ENCODE measurements at places on chromosomes 4 and X.

GRCh38 chr4:142866685-142867084 lies 20.6 kb upstream of the INPP4B start:
- no peak for DNase-seq

DNA sequence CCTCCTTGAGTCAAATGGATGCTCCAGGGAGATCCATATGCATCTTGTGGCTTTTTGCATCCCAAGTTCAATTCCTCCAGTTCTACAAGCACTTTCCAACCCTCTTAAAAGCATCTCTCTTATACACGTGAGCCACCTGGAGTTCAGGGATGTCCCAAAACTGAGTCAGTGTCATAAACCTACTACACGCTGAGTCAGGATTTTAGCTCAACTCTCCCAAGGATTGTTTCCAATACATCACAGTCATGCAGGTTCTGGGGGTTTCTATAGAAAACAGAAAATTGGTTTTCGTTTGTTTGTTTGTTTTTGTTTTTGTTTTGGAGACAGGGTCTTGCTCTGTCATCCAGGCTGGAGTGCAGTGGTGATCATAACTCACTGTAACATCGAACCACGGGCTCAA lies 25.9 kb upstream of the ESX1 start:
- no peak for DNase-seq

DNA sequence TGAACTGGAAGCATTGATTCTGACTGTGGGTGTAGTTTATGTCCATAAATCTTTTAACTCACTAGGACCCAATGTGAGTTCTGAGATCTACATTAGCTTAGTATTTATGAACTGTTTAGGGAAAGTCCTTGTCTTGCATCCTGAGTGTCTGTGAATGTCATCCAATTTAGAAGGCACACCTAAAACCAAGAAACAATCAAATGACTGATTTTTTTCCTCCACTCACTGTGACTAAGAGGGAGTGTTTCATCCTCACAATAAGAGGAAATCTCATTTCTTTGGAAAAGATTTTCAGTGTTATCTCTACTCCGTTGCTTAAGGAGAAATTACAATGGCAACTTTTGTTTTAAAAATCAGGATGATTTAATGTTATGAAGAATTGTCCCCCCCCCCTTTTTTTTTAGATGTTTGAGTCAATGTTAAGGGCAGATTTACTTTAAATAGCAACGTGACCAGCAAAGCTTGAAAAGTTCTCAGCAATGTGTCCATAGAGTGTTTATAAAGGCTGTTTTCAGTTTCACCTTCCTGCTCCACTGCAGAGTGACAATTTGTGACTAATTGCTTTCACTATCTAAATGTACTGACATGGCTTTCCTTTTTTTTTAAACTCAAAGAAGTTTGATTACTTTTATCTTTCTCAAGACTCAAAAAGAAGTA lies 173.0 kb downstream of the SPCS3 start:
- no peak for DNase-seq

- DNase-seq: no peak
Measured at GRCh38 chrX:17633546-17633945, 103.7 kb upstream of the SCML1 start.

DNA sequence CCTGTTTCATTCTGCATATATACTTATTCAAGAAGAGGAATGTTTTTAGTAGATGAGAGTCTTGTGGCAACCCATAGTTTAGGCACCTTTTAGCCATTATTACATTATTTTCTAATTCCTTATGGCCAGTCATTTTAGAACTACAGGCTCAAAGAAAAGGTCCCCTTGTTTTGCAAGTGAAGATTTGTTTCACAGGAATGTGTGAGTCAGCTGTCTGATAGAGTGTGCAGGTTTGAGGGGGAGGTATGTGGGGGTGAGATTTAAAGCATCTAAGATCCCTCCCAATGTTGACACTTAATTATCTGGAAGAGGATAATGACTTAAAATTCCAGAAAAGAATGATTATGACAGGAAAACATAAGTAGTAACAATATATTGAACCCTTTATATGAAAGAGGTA lies 495.6 kb downstream of the KCNIP4 start:
- DNase-seq: no peak

DNA sequence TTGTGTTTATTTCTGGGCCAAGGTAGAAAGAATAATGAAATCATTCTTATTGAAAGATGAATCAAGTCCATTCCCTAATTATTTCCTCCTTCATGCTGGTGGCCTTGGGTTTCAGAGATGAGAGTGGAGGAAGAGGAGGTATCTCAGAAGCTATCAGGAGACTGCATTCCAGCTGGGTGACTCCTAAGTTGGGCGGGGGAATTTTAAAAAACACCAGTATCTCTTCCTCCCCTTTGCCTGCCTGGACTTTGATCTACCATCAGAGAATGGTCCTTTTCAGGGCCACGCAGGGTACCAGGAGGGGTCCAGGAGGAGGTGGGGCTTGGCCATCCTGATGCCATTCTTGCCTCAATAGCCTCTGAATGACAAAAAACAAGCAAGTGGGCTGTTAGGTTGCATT lies 104.4 kb downstream of the ASMT start:
- DNase-seq: no peak

GRCh38 chrX:25202827-25203226 lies 187.1 kb upstream of the ARX start:
- DNase-seq: no peak

GRCh38 chr4:77615153-77615552 lies 9.5 kb downstream of the CXCL13 start:
- DNase-seq: no peak

DNA sequence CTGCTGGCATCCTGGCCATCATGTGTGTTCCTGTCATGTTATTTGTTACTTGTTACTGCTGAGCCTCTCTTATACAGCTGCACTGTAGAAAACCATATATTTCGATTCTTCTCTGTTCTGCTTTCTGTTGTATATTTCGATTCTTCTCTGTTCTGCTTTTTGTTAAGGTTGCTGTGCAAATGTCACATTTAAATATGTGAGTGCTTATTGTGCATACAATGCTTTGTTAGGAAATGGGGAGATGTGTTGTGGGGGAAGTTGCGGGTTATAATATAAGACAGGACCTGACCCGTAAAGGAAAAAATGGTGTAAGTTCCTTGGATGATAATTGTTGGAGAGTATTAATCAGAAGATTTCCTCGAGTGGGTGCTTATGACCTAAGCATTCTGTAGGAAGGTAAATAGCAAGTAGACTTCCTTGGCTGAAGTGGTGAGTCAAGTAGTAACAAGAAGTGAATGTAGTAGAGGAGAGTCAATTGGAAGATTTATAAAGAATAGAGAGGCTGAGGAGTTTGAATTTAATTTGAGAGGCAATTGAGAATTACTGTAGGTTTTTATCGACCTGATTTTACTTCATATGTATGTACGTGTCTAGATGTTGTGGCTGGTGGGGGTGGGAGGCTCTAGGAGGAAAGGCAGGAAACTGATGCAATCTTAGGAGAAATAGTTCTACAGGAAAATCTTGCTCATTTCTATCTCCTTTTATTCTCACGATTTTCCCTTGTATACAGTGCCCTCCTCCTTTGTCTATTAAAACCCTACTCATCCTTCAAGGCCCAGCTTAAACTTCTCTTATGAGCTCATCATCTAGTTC lies 8.5 kb downstream of the OGT start:
- no peak for DNase-seq

- DNase-seq: no peak
Measured at GRCh38 chrX:51461053-51462044, 35.0 kb downstream of the NUDT11 start.

DNA sequence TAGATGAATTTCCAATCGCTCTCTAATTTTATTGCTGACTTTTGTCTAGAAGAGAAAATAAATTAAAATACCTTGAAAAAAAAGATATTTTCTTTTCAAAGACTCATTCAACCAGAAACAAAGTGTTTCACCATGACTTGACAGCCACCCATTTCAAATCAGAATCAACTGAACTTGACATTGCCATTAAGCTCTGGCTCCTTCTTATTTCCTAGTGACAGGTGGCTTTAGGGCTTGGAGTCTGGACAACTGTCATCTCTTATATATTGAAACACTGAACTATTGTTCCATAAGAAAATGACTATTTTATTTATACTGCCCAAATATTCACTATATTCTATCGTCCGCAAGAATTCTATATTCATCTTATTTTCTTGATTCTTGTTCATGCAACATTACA lies 229.2 kb downstream of the SLC39A8 start:
- DNase-seq: no peak

GRCh38 chrX:151737494-151737893 lies 2.9 kb downstream of the CNGA2 start:
- no peak for DNase-seq

DNA sequence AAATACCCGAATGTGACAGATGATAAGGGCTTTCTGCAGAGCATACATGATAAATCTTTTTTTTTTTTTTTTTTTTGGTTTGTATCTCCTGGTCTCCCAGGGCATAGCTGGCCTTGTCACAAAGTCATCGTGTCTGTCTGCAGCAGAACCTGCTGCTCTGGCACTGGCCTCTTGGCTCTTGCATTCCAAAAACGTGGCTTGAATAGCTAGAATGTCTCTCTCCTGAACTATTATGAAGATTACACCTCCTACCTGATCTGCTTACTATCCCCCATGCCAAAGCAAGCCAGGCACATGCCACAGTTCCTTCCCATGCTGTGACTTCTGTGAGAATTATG lies 50.4 kb upstream of the SCRG1 start:
- no peak for DNase-seq

GRCh38 chrX:153468008-153468580 lies 2.3 kb downstream of the HAUS7 start:
- no peak for DNase-seq

- DNase-seq: no peak
Measured at GRCh38 chrX:42248226-42248625, 324.9 kb upstream of the CASK start.

DNA sequence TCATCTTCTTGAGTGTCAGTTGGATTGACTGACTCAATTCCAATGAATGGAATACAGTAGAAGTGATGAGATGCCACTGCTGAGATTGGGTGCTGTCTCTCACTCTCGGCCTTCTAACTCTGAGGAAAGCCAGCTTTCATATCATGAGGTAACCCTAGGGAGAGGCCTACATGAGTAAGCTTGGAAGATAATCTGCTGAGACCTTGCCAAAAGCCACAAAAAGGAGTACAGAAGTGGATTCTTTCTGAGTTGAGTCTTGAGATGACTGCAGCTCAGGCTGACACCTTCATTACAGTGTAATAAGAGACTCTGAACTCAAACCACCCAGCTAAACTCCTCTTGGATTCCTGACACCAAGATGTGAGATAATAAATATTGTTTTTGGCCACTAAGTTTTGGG lies 537.4 kb upstream of the MAGEB18 start:
- no peak for DNase-seq

DNA sequence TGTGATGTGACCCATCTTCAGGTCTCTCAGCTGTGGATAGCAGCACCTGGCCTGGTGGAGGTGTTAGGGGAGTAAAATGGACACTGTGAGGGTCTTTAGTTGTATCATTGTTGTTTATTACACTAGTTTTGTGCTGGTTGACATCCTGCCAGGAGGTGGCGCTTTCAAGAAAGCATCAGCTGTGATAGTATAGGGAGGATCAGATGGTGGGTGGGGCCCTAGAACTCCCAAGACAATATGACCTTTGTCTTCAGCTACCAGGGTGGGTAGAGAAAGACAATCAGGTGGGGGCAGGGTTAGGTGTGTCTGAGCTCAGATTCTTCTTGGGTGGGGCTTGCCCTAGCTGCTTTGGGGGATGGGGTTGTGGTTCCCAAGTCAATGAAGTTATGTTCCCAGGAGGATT lies 162.8 kb downstream of the PPP1R2C start:
- DNase-seq: peak; percentile 43

DNA sequence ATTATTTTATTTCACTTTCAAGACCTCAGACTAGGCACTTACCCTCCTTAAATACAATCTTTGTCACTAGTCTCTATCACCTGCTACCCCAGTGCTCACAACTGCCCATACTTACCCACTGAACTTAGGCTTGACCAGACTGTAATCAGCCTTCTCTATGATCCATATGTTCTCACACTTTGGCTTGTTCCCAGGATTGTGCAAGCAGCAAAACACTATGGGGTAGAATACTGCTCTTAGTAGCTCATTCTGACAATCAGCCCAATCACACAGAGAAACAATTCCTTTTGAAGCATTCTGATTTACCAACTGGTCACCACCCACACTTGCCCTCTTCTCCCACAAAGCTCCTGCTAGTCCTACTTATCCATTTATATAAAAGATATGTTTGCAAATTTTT lies 878.3 kb downstream of the FSTL5 start:
- DNase-seq: no peak

DNA sequence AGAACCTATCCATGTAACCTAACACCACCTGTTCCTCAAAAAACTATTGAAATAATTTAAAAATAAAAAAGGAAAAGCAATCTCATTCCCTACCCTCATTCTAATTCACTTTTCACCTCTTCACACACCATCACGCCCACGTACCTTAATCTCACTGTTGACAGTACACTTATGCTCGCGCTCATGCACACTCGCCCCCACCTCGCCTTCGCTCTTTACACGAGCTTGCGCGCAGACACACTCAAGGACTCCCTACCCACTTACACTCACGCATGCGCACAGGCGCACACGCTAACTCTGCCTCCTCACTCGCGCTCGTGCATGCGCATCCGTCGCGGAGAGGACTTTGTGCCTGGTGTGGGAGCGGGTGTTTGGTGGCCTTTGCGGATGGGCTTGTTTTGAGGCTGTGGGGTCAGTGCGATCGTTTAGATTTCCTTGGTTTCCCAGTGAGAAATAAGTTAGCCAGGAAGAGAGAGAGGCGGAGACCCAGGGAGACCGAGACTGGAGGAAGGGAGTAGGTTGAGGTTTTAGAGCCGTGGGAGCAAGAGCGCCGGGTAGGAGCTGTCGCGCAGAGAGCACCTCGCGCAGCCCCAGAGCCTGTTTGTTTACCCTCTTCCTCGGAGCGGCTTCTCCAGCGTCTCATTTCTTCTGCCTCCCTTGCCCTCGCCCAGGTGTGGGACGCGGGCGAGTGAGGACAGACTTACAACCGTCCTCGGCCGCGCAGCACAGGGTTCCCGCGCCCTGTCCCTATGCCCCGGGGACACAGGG lies 8.1 kb upstream of the GSX2 start:
- peak; percentile 80 for DNase-seq

GRCh38 chrX:19875050-19875431 lies 12.4 kb downstream of the SH3KBP1 start:
- no peak for DNase-seq

GRCh38 chr4:169070071-169070894 lies 60.2 kb upstream of the CBR4 start:
- DNase-seq: no peak

DNA sequence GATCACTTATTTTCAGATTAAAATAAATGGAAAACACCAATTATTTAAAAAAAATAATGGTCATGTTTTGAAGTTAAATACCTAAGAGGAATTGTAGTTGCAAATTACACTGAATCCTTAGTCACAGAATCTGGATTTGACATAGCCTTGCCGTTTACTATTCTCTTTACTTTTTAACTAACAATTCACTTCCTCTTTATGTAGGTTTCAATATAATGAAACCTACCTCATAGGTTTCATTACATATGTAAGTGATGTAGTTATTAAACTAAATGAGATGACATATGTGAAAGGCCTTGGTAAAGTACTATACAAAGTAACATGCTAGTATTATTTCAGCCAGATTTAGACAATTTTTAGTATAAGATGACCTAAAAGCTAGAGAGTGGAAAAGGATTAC lies 6.5 kb downstream of the SPP1 start:
- DNase-seq: no peak

All from activated T-cell treated with anti-CD3 and anti-CD28 coated beads, Interleukin-2, amount 50 U/mL, for 48 hours (primary cell).